ENCODE measurements at places on chromosomes 2 and 18.

DNA sequence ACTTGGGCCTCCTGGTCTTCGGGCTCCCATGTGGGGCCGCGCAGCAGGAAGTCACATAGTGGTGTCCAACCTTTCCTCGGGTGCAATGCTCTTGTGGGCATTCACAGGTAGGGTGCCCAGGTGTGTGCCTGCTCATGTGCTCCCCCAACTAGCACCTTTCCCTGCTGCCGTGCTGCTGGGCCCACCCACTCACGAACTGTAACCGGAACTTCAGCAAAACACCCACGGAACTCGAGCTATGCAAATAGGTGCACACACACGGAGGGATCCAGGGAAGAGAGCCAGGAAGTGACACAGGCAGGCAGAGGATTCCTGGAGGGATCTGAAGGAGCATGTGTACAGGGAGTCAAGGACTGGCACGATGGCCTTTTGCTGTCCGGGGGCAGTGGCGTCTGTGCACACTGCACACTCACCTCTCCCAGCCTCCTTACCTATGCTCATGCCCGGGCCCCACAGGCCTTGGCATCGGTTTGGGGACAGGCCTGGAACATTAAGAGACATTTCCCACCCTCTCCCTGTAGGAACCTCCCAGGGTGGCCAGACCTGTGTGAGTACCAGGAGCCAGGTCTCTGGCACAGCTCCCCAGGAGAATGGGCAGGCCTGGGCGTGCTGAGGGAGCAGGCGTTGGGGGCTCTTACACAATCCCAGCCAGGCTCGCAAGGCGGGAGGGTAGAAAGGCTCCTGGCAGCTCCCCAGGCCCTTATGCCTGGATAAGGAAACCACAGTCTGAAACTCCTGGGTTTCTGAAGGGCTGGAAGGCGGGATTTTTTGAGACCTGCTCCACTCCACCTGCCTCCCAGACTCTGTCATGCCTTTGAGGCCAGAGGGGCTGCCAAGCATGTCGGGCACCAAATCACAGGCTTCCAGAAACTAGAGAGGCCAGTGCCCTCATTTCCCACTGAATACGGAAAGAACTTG lies 6.6 kb upstream of the PTMA start:
- H3K4me3 ChIP-seq = no peak overlapping the region
- H3K4me1 ChIP-seq = peaks cover 4% of the 10 kb centered on the region
- DNase-seq = no peak
- no peaks in the 10 kb centered on the region for H3K36me3 ChIP-seq
- no peaks in the 10 kb centered on the region for H3K27me3 ChIP-seq

DNA sequence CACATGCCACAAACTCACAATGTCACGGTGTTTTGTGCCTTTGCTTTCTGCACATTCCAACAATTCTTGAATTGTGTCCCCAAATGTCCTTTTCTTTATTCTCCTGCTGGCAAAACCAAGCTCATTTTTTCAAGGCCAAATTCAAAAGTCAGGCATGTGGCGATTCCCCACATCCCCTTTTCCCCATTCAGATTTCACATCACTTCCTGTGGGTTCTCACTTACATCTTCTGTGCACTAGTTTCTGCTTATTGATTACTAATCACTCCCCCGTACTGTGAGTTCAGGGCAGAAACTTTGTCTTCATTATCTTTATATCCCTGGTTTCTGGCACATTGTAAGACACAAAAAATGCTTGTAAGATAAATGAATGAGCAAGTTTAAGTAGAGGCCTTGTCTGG lies 69.2 kb downstream of the AP1S3 start:
- no peaks in the 10 kb centered on the region for H3K27me3 ChIP-seq
- DNase-seq = no peak
- H3K36me3 ChIP-seq = no peaks in the 10 kb centered on the region
- H3K4me1 ChIP-seq = peaks cover 9% of the 10 kb centered on the region
- H3K27ac ChIP-seq = no peak overlapping the region

DNA sequence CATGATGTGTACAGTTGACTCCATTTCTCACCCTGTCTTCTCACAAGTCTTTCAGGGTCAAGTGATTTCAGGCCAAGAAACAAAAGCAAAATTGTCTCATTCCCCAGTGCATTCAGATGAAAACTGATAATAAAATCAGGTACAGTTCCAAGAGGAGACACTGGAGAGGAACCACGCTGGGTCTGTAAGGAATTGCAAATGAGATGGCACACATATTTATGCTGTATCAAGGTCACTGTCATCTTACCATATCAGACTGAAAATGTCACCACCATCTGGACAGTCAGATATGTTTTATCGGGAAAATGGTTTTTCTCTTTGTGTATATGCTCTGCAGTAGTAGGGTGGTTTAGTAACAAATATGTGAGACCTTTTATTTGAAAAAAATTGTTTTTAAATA lies 91.7 kb downstream of the CCDC138 start:
- no peak overlapping the region for H3K27ac ChIP-seq
- no peak overlapping the region for H3K4me3 ChIP-seq
- H3K27me3 ChIP-seq = no peaks in the 10 kb centered on the region
- H3K4me1 ChIP-seq = no peaks in the 10 kb centered on the region
- no peaks in the 10 kb centered on the region for H3K36me3 ChIP-seq

DNA sequence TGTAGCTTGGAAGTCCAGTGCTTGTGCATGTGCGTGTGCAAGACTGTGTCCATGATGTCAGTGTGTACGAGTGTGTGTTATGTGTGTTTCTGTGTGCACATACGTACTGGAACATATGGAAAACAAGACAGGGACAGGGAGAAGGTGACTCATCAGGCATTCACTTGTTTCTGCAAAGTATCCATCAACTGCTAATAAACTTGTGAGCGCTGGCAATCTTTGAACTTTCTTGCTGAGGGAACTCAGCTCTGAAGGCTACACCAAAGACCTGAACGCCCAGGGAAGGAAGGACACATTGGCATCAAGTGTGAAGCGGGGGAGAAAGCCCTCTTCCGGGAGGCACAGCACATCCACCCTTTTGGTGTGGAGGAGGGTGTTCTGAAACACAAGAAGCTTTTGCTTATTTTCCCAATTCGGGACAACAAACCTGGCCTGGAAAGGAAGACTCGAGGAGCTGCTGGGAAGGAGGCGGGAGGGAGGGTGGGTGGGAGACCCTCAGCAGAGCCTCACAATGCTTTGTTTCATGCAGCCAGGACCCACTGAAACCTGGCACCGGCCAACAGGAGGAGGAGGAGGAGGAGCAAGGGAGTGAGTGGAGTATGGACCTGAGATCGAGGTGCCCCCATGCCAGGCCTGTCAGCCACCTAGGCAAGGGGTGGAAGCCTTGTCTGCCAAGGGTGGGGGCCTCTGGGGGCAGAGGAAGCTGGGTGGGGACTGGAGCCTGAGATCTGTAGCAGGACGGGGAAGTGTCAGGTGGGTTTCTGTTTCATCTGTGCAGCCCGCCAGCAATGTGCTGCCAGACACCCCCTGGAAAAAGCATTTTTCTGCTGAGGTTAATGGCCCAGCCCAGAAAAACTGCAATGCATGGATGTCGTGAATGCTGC lies 26.8 kb downstream of the SMAD7 start:
- H3K4me3 ChIP-seq = no peak overlapping the region
- peaks cover 49% of the 10 kb centered on the region for H3K4me1 ChIP-seq
- no peaks in the 10 kb centered on the region for H3K27me3 ChIP-seq

GRCh38 chr18:3175195-3175758 lies 44.5 kb downstream of the MYOM1 start:
- H3K4me1 ChIP-seq = no peaks in the 10 kb centered on the region
- peaks cover 5% of the 10 kb centered on the region for H3K27me3 ChIP-seq
- no peak for DNase-seq
- no peak overlapping the region for H3K4me3 ChIP-seq
- H3K36me3 ChIP-seq = no peaks in the 10 kb centered on the region

- no peak overlapping the region for H3K27ac ChIP-seq
- H3K4me1 ChIP-seq = peaks cover 12% of the 10 kb centered on the region
- H3K27me3 ChIP-seq = no peaks in the 10 kb centered on the region
- H3K36me3 ChIP-seq = no peaks in the 10 kb centered on the region
- DNase-seq = peak; percentile 40
These were observed 2.5 kb downstream of the HPCAL1 start for GRCh38 chr2:10305254-10305635.

DNA sequence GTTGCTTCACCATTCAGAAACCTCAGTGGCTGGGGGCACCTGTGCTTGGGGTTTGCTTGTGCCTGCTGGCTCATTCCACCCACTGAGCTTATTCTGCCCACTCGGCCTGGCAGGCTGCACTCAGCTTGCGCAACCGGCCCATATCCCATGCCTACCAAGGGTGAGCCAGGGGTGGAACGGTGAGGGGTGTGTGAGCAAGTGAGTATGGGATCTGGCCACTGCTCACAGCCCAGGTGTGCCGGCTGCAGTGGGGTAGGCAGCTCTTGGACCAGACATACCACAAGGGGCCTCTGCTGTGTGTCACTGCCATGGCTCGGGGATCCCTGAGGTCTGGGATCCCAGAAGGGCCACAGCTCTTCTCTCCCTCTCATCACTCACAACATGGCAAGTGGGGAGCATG lies 1000.5 kb upstream of the CRIM1 start:
- H3K36me3 ChIP-seq = no peaks in the 10 kb centered on the region
- no peaks in the 10 kb centered on the region for H3K27me3 ChIP-seq
- no peak for DNase-seq

- H3K27ac ChIP-seq = no peak overlapping the region
- H3K27me3 ChIP-seq = no peaks in the 10 kb centered on the region
- no peak overlapping the region for H3K4me3 ChIP-seq
- no peaks in the 10 kb centered on the region for H3K4me1 ChIP-seq
These were observed 63.4 kb downstream of the INPP4A start for GRCh38 chr2:98507891-98508708.

Measured in endothelial cell of umbilical vein (primary cell).